NCI-H1417 (cell line): ENCODE measurements at places on chromosomes 2 and 18.

- DNase-seq, result no peak
These were observed 23.2 kb downstream of the SPEG start for GRCh38 chr2:219457784-219458369.

DNA sequence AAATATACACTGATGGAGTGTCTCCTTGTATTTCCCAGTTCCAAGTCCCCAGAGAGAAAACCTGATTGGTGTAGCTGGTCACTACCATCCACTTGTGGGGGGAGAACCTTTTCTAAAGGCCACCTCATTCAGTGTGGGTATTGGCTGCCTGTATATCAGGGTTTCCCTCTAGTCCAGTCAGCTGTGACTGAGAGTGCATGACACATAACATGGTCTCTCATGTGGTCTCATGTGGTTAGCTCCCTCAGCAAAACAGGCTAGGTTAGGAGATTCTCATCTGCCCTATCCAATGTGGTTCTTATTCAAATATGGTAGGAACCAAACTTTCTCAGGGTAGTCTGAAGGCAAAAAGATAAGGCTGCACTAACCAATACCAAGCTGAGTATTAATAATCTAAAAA, 4.1 kb upstream of the GORASP2 start:
- DNase-seq, result no peak

GRCh38 chr2:15814403-15814802, 125.9 kb upstream of the MYCN start:
- DNase-seq, result no peak

GRCh38 chr2:183671233-183671632, 547.0 kb downstream of the NUP35 start:
- DNase-seq, result no peak

- DNase-seq, result no peak
These were observed 13.4 kb upstream of the ZNF512 start for GRCh38 chr2:27569398-27569797.

DNA sequence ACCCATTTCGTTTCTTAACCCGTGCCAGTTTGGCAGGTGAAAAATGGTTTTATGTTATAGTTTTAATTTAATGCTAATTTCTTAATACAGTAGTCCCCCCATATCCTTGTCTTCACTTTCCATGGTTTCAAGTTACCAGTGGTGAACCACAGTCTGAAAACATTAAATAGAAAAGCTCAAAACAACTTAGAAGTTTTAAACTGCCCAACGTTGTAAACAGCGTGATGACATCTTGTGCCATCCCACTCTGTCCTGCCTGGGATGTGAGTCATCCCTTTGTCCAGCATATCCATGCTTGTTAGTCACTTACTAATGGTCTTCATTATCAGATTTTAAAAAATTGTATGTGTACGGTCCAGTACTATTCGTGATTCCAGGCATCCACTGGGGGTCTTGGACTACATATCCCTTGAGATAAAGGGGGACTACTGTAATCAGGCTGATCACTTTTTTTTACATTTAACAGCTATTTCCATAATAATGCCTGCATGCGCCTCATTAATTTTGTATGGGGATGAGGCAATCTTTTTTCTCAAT, 31.9 kb downstream of the SLC66A3 start:
- no peak for DNase-seq

DNA sequence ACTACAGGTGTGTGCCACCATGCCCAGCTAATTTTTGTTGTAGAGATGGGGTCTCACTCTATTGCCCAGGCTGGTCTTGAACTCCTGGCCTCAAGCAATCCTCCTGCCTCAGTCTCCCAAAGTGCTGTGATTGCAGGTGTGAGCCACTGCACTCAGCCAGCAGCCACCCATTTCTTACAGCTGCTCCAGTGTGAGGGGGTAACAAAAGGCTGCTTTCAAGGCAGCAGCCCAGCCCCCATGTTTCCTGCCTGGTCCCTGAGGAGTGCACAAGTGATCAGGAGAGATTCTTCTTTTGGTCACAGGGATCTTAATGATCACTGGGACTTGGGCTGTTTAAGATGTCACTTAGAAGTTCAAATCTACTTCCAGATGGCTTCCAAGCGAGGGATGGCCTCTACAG, 15.2 kb upstream of the CXCR4 start:
- DNase-seq, result no peak

- DNase-seq, result no peak
These were observed 80.6 kb upstream of the DOCK10 start for GRCh38 chr2:225122583-225123486.

DNA sequence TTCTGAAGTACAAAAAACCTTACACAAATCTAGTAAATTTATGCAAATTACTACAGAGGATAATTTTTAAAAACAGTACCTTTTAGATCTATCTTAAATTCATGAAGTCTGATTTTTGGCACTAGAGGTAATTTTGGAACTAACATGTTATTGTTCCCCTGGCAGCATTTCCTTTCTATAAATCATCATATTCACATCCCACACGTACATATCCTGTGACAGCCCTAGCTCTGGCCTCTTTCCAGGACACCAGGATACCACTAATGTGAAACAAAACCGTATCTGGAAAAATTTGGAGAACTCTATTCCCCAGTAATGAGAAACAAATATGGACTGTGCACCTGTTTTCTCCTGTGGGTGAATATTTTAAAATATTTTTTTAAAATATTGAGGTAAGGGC, 14.0 kb upstream of the BIRC6 start:
- no peak for DNase-seq

DNA sequence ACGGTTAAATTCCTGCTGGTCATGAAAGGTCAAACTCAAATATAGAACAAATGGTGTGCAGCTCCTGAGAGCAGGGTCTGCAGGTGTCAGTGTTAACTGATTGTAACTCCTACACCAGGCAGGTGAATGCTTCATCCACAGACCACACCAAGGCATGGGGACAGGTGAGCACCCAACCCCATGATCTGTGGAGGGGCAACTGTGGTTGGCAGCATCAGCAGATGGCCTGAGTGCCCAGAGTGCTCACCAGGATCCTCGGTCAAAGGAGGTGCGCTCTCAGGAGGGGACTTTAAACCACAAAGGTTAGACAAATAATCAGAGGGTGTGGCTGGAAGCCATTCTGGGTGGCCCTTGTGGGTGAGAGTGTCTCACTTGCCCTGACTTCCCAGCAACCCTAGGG, 44.5 kb downstream of the PTGR3 start:
- no peak for DNase-seq

- no peak for DNase-seq
These were observed 94.4 kb downstream of the MEP1B start for GRCh38 chr18:32284284-32284683.

DNA sequence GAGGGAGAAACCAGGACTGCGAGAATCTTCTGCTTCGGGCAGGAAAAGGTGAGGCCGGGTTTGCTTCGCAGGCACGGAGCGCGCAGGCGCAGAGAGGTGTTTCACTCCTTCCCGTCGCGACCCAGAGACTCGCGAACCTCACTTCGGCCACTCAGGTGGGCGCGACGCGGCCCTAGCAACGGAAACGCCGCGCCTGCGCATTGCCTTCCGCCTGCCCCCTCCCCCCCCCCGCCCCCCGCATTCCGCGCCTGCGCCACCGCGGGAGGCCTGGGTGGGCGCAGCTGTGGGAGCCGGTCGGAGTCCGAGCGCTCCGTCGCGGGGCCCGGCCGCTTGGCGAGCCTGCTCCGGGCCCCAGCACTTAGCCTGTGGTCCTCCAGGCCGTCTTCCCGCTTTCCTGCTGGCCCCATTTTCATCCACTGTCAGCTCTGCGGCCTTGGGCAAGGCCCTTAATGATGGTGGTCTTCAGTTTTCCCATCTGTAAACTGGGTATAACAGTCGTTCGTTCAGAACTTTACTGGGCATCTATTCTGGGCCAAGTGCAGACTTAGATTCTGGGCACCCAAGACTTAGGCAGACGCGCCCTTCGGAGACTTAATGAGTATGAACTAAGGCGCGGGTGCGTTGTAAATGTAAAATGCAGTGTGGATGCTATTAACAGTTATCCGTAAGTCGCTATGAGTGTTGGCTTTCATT, 62.1 kb upstream of the ACKR3 start:
- DNase-seq, result no peak

DNA sequence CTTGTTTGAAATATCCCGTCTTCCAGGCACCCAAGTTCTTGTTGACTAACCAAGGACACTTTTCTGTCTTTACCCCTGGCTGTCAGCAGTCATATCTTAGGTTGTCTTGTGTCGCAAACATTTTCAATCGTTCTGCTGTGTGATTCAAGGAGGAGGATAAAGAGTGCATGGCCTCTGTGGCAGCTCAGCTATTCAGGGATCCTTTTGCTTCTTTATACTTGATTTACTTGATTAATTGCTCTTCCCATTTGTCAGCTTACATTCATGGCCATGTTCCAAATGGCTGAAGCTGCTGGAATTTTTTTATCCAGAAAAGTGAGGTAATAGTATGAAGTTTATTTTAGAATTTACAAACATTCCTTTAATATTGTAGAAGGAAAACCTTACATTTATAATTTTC, 97.3 kb upstream of the FZD5 start:
- no peak for DNase-seq

DNA sequence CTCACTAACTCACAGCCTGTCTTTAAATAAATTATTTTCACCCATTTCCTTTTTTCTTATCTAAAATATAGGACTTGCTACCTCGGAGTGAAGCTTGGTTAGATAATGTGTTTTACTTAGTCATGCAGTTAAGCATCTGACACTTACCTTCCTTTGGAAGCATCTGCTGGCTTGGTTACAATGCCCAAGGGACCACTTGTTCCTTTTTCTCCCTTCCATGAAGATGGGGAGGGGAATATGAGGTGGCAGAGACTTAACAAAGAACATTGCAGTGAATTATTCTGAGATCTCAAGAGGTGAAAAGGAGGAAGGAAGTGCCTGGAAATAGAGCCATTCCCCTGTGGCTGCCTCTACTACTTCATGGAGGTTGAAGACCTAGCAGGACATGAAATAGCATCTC, 145.4 kb upstream of the FOSL2 start:
- peak; percentile 14 for DNase-seq

- no peak for DNase-seq
These were observed 21.3 kb upstream of the NT5C1B start for GRCh38 chr2:18610651-18611050.

DNA sequence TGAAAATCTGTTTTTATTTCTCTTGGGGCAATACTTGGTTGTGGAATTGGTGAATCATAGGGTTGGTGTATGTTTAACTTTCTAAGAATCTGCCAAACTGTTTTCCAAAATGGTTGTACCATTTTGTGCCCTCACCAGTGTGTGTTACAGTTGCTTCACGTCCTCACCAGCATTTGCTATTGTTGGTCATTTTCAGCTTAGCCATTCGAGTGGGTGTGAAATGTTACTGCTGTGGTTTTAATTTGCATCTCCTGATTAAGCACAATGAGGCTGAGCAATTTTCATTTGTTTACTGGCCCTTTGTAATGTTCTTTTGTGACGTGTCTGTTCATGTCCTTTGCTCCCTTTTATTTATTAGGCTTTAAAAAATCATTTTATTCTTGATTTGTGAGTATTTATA, 49.7 kb downstream of the FOSL2 start:
- DNase-seq, result no peak

DNA sequence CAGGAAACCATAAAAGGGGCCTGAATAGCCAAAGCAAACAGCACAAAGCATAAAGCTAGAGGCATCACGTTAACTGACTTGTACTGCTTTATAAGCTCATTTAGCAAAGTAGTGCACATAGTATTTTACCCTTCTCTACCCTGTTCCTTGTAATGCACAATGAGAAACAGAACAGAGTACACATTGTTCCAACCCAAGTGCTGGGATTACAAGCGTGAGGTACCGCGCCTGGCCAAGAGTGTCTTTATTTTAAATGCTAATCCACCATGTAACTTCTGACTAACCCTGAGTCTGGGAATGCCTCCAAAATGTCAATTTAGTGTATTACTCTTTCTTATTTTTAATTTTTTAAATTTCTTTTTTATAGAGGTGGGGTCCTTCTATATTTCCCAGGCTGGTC, 46.4 kb upstream of the STON1 start:
- no peak for DNase-seq

GRCh38 chr2:239167011-239167673, 233.7 kb downstream of the HDAC4 start:
- DNase-seq, result no peak

DNA sequence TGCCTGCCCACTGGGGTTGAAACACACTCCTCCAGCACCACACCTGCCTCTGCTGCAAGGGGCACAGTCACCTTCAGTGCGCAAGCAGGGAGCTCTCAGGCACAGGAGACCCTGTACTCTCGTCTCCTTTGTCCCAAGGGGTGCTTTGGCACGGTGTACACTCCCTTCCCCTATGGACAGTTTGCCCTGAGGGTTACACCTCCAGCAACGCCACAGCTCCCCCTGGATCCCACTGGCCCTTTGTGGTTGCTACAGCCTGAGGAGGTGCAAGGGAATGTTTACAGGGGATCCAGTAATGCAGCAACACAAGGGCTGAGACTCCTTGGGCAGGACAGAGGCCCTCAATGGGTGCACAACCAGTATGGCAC, 45.2 kb upstream of the FAM117B start:
- DNase-seq, result no peak

- DNase-seq, result peak; percentile 56
These were observed 380.1 kb downstream of the SOX11 start for GRCh38 chr2:6072276-6072675.

GRCh38 chr2:4085186-4085585, 381.8 kb downstream of the DCDC2C start:
- no peak for DNase-seq

- no peak for DNase-seq
These were observed 1.3 kb upstream of the GPC1 start for GRCh38 chr2:240433973-240434727.

DNA sequence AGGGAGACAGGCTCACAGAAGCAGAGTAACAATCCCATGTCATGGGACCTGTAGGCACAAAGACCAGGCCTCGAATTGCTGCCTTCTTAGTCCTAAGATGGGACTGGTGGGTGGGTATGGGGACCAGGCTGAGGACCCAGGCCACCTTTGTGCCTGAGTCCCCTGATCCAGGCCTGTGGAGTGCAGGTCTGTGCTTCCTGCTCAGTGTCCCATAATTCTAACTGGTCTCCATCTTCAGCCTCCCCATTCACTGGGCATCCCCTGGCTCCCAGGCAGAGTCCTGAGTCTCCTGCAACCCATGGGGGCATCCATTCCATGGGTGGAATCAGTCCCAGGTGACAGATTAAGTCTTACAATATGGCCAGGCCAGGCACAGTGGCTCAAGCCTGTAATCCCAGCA, 83.9 kb downstream of the SMAD7 start:
- no peak for DNase-seq

DNA sequence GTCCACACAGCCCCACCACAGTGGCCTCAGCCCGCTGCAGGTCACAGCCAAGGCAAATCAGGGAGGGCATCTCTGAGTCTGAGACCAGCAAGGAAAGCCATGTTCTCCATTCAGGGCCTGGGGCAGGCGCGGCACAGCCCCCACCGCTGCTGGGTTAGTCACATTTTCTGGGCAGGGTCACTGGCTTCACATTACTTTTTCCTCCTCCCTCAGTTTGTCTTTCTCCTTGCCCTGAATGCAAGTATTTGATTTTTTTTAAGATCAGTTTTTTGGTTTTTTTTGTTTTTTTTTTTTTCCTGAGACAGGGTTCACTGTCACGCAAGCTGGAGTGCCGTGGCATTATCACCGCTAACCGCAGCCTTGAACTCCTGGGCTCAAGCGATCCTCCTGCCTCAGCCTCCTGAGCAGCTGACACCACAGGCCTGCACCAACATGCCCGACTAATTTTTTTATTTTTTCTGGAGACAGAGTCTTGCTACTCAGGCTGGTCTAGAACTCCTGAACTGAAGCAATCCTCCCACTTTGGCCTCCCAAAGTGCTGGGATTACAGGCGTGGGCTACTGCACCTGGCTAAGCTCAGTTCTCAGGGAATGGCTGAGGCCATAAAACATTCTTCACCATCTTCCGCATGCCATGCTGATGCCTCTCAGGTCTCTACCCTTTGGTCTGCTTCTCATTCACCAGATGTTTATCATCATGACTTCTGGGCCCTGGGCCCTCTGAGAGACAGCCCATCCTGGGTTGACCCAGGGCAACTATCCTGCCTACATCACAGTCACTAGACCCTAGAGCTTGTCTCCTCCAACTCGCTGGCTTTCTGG, 628 bp upstream of the CAPG start:
- no peak for DNase-seq
